Inflammatory macrophage treated with lipopolysaccharide for 1 hour (primary cell): ENCODE measurements at places on chromosomes 2 and 18.

DNA sequence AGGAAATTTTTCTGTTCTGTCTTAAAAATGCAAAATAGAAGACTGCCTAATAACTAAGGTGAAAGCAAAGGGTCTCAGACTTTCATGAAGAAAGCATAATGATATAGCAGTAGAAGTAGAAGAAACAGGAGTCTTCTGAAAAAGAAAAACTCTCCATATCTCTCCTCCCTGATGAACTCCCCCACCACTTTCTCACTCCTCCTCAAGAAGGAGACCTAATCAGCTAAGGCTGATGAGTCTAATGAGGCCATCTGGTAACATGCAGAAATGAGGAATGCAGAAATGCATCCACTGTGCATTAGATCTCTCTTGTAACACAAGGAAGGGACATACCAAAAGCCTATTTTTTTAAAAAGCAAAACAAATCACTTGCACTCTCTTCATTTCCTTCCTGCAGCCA lies 273.7 kb upstream of the UBE2E3 start:
- no peak for DNase-seq

- DNase-seq = no peak
Observed at GRCh38 chr2:162731917-162732804, 106.4 kb downstream of the KCNH7 start.

- DNase-seq = no peak
Observed at GRCh38 chr18:56986829-56987228, 160.1 kb upstream of the BOD1L2 start.

GRCh38 chr2:41949091-41949882 lies 98.5 kb upstream of the PKDCC start:
- DNase-seq = no peak

DNA sequence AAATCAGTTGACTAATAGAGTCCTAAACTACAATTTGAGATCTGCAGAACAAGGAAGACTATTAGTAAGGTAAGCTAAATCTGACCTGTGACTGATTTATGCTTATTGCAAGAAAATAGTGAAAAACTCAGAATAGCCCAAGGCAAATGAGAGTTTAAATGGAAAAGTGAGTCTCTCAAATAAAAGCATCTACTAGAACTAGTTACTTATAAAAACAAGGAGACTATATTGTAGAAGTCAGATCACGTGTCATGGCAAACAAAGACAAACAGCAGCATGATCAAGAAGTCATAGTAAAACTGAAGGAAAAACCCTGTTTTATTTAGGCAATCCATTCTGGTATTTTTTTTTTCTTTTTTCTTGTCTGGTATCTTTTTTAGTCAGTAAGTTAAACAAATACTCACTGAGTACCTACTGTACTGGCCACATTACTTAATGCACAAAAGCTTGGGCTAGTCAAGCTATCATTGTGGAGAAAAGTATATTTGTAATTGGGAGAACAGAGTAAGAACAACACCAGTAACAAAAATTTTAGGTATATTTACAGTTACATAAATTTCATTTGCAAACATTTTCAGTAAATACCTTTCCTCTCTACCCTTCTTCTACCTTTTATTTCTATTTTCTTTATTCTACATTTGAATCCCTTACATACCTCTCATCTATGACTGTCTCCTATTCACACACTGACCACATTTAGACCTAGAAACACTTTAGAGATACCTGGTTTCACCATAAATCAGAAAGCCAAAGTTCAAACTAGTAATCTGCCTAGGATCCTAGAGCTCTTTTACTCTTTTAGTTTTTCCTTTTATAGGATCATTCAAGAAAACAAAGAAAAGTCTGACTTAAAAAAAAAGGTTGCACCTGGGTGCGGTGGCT lies 23.7 kb downstream of the CCDC88A start:
- DNase-seq = no peak

DNA sequence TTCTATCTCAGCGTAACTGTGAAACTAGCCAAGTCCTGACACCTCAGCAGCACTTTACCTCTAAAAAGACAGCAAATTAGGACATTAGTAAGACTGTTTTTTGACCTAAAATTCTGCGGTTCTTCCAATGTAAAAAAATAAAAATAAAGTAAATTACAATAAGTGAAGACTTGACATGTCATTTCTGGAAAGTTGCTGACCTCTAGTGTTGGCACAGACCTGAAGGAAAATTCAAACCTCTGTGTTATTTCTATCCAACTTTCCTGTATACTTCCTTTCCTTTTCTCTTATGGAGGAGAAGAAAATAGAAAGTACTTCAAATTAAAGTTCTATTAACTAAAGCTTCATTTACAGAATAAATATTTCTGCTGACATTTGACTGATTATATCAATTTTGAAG lies 110.6 kb downstream of the TMEM182 start:
- DNase-seq = no peak

- no peak for DNase-seq
Observed at GRCh38 chr18:54843314-54843713, 15.0 kb downstream of the RAB27B start.

- DNase-seq = no peak
Observed at GRCh38 chr2:12424219-12424618, 292.5 kb upstream of the TRIB2 start.

GRCh38 chr2:65062843-65063825 lies 6.9 kb downstream of the CEP68 start:
- DNase-seq = peak; percentile 77

- no peak for DNase-seq
Observed at GRCh38 chr2:2175381-2176090, 155.5 kb downstream of the MYT1L start.

DNA sequence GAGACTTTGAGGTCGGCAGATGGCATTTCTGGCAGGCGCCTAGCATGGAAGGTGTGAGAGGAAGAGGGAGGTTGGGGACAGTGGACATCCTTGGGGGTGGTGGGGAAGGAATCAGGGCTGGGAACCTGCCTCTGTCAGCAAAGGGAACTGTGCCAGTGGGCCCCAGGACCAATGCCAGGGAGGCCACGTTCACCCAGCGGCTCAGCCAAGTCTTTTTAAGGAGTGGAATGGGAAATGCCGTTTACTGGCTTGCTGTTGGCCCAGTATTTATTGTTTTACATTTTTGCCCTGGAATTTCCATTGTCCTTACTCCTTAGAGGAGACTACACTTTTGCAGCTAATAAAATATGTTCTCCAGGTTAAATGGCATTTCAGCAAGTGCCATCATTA lies 135.2 kb downstream of the MCFD2 start:
- DNase-seq = no peak

GRCh38 chr2:96993367-96993766 lies 7.0 kb upstream of the FAM178B start:
- DNase-seq = no peak

GRCh38 chr2:69774984-69775982 lies 33.3 kb downstream of the ANXA4 start:
- DNase-seq = peak; percentile 70

DNA sequence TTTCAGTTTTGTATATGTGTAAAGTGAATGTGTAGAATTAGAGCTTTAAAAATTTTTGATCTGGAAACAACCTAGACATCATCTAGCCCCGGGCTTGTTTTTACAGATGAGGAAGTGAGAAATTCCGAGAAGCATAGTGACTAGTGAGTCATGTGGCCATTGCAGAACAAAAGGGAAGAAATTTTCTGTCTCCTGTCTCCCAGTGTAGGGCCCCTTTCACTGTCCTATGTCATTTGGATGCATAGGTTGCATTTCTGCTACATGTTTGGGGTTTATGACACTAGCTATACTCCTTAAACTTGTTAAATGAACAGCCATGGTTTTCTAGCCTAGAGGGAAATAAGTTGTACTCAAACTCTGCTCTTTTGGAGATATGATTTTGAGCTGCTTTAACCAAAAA lies 84.6 kb downstream of the PLCL1 start:
- peak; percentile 91 for DNase-seq

- no peak for DNase-seq
Observed at GRCh38 chr2:158172719-158173118, 71.0 kb downstream of the UPP2 start.

DNA sequence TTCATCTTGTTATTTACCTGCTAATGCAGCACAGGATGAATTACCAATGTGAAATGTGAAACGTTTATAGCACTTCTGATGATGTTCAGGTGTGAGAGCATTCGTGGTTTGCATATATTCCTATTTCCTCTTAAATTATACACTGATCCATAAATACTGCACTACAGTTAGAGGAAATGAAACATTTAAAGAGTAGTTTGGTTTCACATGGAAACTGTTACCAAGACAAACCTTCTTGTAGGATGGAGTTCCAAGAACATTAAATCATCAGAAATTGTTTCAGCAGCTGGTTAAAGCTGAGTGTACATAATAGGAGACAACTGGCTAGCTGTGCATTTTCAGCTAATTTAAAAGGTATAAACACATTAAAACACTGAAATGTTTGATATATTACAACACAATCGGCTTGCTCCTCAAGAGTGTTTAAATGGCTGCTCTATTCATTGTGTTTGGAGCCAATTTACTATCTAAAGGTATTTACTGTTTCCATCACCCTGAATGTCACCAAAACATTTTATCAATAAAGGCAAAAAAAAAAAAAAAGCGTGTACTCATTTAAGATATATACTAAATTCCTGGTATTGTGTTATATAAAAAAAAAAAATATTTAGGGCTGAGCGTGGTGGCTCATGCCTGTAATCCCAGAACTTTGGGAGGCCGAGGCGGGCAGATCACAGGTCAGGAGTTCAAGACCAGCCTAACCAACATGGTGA lies 100.6 kb downstream of the DYM start:
- DNase-seq = peak; percentile 9

- no peak for DNase-seq
Observed at GRCh38 chr2:204753841-204754240, 208.6 kb downstream of the PARD3B start.
